ENCODE measurements at places on chromosomes 5 and 9.

DNA sequence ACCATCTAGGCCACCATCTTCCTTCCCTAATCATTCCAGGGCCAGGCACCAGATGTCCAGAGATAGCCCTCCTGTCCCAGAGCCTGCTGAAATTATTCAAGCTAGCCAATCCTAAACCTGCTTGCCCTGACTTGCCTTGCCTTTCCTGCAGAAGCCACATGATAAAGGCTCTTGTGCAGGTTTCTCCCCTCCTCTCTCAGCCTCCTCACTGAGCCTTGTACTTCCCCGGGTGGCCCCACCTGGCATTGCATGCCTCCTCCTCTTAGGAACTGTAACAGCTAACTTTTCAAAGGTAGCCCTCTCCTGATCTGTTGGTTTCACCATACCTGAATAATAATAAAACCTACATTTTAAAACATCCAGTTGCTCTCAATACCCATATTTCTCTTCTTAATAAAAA lies 42.6 kb downstream of the DIRAS2 start:
- DNase-seq = no peak

DNA sequence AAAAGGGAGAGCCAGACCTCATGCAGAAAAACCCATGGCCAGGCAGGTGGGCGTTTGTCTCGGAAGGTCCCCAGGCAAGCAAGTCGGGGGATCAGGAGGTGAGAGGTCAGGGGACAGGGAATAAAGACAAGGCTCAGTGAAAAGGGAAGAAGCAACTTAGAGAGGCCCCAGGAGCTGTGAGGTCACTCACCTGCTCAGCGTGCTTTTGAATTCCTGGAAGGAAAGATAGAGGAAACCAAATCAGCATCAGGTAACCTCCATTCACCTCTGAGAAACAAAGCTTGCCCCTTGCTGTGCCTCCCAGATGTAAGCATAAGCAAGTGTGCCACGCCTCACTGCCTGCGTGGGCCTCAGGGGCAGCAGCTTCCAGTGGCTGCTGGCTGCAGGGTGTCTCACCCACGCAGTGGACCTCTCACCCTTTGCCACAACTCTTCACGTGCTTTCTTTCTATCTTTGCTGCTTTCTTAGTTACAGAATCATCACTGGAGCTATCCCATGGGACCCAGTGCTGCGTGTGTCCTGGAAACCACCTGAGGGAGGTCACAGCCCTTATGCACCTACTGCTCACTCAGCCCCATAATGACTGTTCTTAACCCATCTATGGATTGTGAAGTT lies 6.0 kb downstream of the TRIM7 start:
- DNase-seq = no peak

DNA sequence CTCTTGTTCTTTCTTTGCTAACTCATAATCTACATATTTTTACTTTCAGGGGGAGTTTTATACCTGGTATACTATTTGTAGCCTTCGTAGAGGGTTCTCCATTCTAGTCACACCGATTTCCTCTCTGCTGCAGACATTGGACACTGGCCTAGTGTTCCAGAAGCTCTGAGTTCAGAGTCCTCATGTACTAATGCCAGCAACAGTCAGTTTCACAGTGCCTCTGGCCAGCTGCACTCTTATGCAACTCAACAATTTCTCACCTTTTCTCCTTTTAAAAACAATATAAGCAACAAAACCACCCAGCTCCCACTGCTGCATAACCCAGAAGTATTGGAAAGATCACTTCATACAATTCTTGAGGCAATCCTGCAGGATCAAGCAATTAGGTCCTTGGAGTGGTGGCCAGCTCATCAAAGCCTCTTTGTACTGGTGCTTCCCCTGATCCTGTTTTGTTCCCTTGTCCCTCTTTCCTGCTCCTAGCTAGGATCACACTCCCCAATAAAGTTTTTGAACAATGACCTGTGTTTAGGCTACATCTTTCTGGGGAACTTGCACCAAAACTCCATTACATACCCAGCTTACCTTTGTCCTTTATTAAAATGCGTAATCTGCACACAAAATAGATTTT lies 98.1 kb upstream of the TUT7 start:
- DNase-seq = no peak

DNA sequence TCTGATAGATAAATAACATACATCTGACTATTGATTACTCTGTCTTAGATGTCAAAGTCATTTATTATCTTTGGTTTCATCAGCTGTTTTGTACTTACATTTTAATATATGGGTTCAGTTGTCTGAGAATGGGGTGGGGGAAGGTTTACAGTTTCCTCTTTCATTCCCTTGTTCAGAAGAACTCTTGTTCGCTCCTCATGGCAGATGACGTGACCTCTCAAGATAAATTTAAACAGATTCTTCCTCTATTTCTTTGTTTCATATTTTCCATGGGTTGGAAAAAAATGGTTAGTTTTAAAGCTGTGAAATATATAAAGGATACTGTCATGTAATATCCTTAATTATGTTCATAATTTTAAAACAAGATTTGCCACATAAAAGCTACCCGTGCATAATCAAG lies 61.4 kb downstream of the TSSK1B start:
- DNase-seq = no peak

GRCh38 chr9:101727612-101728524 lies 10.6 kb downstream of the GRIN3A start:
- DNase-seq = peak; percentile 70

GRCh38 chr9:14662060-14662453 lies 31.2 kb downstream of the ZDHHC21 start:
- DNase-seq = no peak

DNA sequence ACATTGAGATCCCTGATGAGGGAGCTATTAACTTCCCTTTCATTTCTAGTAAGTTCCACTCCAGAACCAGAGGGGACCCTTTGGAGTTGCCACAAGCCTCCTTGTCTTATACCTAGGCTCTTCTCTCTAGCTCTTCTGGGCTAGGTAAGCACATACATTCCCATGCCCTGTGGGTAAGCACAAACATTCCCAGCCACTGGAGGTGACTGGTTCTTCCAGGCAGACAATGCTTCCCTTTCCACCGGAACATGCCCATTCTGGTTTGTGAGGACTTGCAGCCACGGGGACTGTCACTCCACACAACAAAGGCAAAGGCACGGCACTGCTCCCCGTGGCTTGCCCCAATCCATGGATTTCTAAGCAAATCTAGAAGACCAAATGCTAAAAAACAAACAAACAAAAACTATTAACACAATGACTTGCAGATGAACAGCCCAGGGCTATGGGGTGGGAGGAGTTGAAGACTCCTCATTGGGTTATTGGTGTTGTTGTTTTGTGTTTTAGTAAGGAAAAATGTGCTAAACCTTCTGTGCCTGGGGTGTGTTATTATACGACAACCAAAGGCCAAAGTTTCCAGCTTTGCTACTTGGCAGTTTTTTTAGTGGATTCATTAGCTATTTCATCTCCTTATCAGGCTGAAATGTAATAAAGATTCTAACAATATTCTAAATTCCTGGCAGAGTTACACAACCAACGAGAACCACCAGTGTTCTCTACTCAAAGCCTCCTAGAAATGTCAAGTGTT lies 276.2 kb downstream of the SYK start:
- DNase-seq = no peak

DNA sequence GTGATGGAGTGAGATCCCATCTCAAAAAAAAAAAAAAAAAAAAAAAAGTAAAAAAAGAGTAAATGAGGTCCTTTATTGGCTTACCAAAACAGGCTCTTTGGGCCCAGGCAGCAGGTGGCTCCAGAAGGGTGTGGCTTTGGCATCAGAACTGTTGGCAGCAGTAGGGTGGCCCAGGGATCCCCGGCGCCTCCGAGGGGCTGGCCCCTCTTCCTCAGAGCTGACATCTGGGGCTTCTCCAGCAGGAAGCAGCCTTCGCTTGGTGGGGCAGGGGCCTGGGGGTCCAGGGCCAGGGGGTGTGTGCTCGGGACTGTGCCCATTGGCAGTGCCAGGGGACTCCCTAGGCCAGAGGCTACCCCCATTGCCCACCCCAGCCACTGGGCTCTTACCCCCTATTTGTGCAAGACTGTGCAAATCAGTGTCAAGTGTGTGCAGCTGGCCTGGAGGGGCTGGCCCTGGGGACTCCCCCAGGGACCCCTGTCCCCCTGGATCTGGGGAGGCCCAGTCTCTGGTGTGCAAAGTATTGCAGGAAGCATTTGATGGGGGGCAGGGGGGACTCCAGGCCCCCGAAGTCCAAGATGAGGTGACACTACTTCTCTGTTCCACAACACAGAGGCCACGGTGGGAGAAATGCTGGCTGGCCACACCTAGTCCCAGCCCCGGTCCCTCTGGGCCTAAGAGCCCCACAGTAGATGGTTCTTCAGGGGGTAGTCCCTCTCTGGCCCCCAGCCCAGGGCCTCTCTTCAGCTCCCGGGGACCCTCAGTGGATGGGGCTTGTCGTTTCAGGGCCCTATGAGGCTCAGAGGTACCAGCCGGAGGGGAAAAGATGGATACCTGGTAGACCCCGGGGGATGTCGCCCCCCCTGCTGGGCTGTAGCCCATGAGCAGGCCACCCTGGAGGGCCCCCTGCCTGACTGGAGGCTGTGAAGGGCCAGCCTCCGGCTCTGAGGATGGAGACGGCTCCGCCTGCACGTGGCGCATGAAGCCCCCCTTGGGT lies 4.7 kb upstream of the STOML2 start:
- DNase-seq = no peak

GRCh38 chr9:96777426-96777864 lies 442 bp downstream of the ZNF510 start:
- DNase-seq = no peak

- peak; percentile 18 for DNase-seq
Measured at GRCh38 chr5:126640866-126641265, 40.1 kb downstream of the PHAX start.

GRCh38 chr9:121881920-121882500 lies 211.1 kb downstream of the TTLL11 start:
- no peak for DNase-seq

- DNase-seq = no peak
Measured at GRCh38 chr5:31492869-31493268, 39.0 kb downstream of the DROSHA start.

GRCh38 chr5:160479926-160480325 lies 58.3 kb downstream of the PTTG1 start:
- DNase-seq = no peak
